Mucosa of gallbladder (tissue), 1 donor: ENCODE measurements at places on chromosomes 5 and 9. TPM values are rescaled to one million over a fixed set of nuclear protein-coding genes. Genes with fewer than 3 reads are reported as not detected.

Gene IL9
- not detected for total RNA-seq

Gene FOXD4
- 0.43 TPM for total RNA-seq

Gene RAB14
- total RNA-seq, result 72.3 TPM

Gene TMEM232
- 4.1 TPM for total RNA-seq

Gene SPOCK1
- total RNA-seq, result 13.6 TPM

Gene FBLL1
- 0.23 TPM for total RNA-seq

Gene LHX3
- total RNA-seq, result not detected

Gene AHRR
- total RNA-seq, result 3.5 TPM

Gene ADAMTS12
- total RNA-seq, result 2.2 TPM

Gene SLC36A2
- 0.14 TPM for total RNA-seq

Gene PRDM9
- not detected for total RNA-seq

Gene SLC36A3
- not detected for total RNA-seq

Gene LECT2
- not detected for total RNA-seq

Gene IL5
- total RNA-seq, result not detected

Gene HSPB3
- total RNA-seq, result 0.46 TPM

Gene SLC34A3
- 0.49 TPM for total RNA-seq

Gene ZNG1C
- total RNA-seq, result 20.5 TPM

Gene NUTM2G
- total RNA-seq, result not detected

Gene SAP30L
- total RNA-seq, result 54.7 TPM

Gene BARHL1
- total RNA-seq, result not detected

Gene GMCL2
- total RNA-seq, result not detected

Gene WHRN
- total RNA-seq, result 9.2 TPM

Gene AQP3
- total RNA-seq, result 26.2 TPM

Gene ZNF483
- 18.7 TPM for total RNA-seq

Gene ACTBL2
- not detected for total RNA-seq

Gene SLC34A1
- 0.06 TPM for total RNA-seq

Gene SLC6A7
- not detected for total RNA-seq

Gene NR6A1
- 3.2 TPM for total RNA-seq

Gene FOXI1
- total RNA-seq, result 0.69 TPM

Gene SPATA31D4
- total RNA-seq, result not detected

Gene PCDHAC1
- total RNA-seq, result 12.2 TPM

Gene MAT2B
- 65.3 TPM for total RNA-seq

Gene RECK
- 11.3 TPM for total RNA-seq

Gene ZFP2
- 2.3 TPM for total RNA-seq

Gene TRIM7
- 1.2 TPM for total RNA-seq

Gene RNF14
- 62.7 TPM for total RNA-seq

Gene PPP2R2B
- 2.6 TPM for total RNA-seq

Gene LCN15
- not detected for total RNA-seq

Gene PCDHA7
- total RNA-seq, result 0.89 TPM

Gene GBGT1
- total RNA-seq, result 26.5 TPM

Gene ADAMTS2
- 18.9 TPM for total RNA-seq

Gene PIP5K1B
- total RNA-seq, result 14.0 TPM

Gene INVS
- 26.4 TPM for total RNA-seq

Gene CPEB4
- total RNA-seq, result 50.6 TPM

Gene FBN2
- total RNA-seq, result 3.5 TPM

Gene PCDHB2
- total RNA-seq, result 3.6 TPM

Gene SPEF2
- 11.5 TPM for total RNA-seq

Gene SNCB
- 0.14 TPM for total RNA-seq

Gene CCNG1
- total RNA-seq, result 173 TPM

Gene GGTA1
- total RNA-seq, result 8.4 TPM

Gene SPAAR
- 0.83 TPM for total RNA-seq

Gene DNAH5
- total RNA-seq, result 1.8 TPM
